ENCODE measurements at places on chromosomes 16 and 17.
A peak's percentile ranks its signal among the peaks of the same experiment; 100 is the strongest.

GRCh38 chr16:30040221-30040620, 9.2 kb upstream of the TLCD3B start:
- DNase-seq, result no peak

- no peak for DNase-seq
Measured at GRCh38 chr16:58492735-58493134, 7.2 kb upstream of the NDRG4 start.

DNA sequence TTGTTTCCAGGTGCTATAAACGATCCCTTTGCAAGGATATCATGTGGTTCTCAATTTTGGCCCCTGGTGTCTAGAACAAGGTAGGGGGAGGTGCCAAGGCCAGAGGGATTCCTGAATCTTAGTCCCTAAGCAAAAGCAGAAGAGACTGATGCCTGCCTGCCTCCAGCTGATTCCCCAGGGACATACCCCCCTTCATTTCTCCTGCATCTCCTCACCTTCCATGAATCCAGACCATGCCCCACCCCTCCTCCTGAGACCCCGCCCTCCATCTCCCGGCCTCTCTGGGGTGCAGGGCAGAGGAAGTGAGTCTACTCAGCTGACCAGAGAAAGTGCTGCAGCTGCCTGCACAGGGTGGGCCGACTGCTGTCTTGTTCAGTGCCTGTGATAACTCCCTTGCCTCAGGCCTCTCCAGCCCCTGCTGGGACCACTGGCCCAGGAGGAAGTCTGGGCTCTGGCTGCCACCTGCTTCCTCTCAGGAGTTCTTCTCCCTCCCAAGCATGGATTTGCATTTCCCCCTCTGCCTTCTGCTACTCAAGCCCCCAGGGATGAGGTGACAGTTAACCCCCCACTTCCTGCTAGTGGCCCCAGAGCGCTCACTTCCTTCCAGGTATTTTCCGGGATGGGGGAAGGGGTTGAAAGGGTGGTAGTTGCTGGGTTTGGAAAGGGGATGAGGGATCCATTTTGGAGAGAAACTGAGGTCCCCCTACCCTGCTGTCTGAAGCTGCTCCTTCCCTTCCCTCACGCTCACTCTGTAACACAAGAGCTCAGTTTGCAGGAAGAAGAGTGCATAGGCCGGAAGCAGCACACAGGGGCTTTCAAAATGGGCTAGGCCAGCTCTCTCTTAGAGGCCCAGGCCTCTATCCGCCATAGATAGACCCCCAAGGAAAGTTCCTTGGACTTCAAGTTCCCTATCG, 10.5 kb upstream of the TSPOAP1 start:
- no peak for DNase-seq

- DNase-seq, result no peak
Measured at GRCh38 chr16:23394141-23394831, 58.7 kb downstream of the COG7 start.

- DNase-seq, result peak; percentile 66
Measured at GRCh38 chr16:56425439-56425832, at the start of gene AMFR. AMFR (minus strand) TSS chr16:56425545; CDS start chr16:56425327, 218 bp downstream.

- no peak for DNase-seq
Measured at GRCh38 chr17:34706029-34706428, 126.6 kb downstream of the TMEM132E start.
